ENCODE measurements at places on chromosomes 16 and 17.
A peak's percentile ranks its signal among the peaks of the same experiment; 100 is the strongest.

- DNase-seq, result no peak
Observed at GRCh38 chr16:2022723-2023091, 3.1 kb downstream of the NPW start.

DNA sequence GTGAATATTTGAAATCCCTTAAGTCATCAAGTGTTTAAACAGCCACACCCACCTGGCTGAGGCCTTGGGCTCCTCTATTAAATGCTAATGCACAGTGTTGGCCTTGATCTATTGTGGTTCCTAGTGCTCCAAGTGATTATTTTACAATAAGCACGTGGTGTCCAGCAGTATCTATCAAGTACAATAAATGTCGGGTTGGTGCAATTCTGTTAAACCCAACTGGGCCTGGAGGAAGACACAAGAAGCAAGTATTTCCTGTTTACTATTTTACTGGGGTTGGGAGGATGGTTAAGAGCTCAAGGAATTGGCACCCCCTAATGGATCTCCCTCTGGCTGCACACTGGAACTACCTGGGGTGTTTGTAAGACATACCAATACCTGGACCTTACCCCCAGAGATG, 72.1 kb upstream of the HNF1B start:
- DNase-seq, result no peak

DNA sequence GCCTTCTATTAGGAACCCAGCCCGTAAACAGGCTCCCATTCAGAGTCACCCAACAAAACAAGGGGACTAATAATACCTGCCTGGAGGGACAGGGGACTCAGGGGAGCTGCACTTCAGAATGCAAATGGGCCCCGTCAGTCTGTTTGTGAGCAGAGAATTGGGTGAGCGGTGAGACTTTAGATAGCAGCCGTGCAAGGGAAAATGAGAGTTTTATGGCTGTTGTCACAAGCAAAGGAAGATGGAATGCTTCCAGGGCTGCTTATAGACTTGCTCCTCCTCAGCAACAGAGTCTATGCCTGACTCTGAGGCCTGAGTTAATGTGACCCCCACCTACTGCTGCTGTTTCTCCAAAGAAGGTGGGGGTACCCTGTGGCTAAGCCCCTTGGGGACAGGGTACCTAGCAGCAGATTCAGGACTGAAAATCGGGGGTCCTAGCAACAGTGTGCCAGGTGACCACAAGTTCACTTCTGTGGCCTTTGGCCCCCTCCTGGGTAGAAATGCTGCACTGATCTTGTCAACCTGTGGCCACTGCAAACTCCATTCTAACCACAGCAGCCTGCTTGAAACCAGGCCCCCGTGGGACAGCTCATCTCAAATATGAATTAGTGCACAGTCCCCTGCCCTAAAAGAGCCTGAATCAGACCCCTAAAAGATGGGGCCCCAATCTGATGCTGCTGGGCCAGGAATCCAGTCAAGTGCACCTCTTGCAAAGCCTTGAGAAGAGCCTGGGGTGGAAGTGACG, 126.4 kb downstream of the C16orf78 start:
- no peak for DNase-seq

DNA sequence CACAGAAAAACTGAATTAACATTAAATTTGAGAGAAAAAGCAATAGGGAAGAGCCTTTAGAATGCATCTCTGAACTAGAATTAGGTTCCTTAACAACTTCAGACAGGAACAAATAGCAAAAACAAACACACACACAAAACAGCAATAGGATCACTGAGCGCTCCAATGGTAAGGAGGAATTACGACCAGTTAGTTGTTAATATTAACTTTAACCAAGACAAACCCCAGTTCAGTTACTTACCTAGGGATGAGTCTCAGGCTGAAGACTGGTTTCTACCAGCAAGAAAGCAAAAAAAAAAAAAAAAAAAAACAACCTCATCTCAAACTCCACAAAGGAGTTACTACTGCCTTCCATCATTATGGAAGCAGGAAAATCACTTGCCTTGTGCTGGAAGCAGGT, 14.6 kb downstream of the DHRS7B start:
- no peak for DNase-seq

DNA sequence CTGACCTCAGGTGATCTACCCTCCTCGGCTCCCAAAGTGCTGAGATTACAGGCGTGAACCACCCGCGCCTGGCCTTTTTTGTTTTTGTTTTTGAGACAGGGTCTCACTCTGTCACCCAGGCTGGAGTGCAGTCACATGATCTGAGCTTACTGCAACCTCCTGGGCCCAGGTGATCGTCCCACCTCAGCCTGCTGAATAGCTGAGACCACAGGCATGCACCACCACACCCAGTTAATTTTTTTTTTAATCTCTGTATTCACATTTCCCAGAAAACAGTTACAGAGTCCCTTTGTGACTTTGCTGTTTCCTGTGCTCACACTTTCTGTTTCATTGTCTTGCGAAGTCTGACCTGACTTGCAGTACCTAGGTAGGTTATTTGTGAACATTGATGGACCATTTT, 2.7 kb downstream of the CLUAP1 start:
- peak; percentile 50 for DNase-seq

DNA sequence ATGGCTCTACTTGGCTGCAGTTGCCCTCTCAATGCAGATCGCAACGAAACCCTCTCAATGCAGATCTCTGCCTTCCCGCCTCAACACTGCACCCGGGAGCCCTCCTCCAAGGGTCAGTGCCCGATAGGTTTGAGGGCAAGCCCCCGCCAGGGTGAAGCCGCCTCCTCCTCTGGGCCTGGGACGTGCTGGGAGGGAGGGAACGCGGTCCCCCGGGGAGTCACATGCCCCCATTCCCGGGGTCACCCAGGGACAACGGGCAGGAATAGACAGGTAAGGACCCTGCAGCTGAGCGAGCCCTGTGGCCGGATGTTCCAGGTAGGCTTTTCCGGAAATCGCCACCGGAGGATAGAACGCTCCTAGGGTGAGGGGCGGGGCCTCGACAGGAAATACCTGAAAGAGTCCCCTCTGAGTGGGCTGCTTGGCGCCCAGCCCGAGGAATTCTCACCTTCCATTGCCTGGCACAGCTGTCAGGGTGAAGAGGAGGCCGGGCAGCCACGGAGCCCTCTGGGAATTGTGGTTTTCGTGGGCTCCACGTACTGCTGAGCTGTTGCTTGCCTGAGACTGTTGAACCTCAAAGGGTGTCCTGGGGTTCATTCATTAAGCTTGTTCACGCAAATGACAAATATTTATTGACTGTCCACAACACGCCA, 12.8 kb downstream of the ZNF174 start:
- no peak for DNase-seq

Measured in activated CD4-positive, alpha-beta T cell treated with anti-CD3 and anti-CD28 coated beads for 4 hours (primary cell).